ENCODE measurements at places on chromosomes 6 and 20.

DNA sequence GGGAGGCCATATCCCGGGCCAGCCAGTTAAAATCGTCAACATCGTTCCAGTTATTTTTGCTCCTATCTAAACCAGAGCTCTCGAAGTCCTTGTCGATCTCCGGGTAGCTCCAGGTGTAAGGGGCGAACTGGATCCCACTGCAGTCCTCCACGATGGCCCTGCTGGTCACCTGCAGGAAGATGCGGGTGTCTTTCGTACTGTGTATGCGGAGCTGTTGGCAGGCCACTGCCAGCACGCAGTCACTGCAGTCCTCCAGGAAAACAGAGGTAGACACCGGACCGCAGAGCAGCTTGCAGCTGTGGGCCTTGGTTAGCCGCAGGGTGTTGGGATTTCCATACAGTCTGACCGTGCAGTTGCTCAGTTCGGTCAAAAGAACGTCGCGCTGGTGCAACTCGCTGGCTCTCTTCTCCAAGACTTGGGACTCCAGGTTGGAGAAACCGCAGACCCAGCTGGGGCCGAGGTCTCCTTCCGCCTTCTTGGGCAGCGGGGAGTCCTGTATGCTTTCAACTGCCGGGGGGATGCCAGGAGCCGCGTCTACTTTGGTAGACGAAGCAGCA, 742 bp downstream of the TBCC start:
- DNase-seq, result peak; percentile 12

DNA sequence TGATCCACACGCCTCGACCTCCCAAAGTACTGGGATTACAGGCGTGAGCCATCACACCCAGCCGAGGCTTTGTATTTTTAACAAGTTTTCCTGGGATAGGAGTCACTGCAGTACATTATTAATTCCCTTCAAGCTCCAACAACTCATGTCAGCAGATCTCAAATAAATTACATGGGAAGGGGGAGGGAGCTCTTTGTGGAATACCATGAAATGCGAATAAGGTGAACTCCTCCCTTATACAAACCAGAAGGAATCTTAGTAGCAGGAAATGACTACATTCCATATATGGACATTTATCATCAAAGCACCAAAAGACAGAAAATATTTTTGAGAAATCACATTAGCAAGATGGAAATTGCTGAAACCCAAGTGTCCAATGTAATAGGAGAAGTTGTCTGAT, 2.9 kb downstream of the GSS start:
- DNase-seq, result no peak

DNA sequence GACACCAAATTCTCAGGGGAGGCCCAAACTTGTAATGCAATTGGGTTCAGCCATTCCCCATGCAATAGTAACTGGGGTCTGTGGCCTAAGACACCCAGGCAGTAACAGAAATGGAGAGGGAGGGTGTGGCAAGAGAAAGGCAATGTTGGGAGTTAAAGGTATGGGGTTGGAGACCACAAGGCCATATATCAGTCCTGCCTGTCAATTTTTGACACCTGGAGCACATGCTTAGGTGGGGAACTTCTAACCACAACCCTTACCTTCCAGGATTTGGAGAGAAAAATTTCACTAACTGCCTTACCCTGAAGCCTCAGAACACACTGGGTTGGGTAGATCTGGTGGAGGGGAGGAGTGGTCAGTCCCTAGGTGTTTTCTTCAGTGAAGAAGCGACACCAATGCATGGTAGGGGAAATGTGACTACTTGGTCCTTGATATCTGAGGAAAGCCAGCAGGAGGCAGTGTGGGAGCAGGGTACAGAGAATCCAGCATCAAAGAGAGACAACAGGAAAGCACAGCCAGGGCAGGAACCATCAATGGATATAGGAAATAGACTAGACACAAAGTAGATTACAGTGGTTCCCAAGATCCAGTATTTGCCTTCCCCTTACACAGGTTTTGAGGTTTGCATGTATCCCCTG, 6.8 kb upstream of the USP49 start:
- peak; percentile 70 for DNase-seq

DNA sequence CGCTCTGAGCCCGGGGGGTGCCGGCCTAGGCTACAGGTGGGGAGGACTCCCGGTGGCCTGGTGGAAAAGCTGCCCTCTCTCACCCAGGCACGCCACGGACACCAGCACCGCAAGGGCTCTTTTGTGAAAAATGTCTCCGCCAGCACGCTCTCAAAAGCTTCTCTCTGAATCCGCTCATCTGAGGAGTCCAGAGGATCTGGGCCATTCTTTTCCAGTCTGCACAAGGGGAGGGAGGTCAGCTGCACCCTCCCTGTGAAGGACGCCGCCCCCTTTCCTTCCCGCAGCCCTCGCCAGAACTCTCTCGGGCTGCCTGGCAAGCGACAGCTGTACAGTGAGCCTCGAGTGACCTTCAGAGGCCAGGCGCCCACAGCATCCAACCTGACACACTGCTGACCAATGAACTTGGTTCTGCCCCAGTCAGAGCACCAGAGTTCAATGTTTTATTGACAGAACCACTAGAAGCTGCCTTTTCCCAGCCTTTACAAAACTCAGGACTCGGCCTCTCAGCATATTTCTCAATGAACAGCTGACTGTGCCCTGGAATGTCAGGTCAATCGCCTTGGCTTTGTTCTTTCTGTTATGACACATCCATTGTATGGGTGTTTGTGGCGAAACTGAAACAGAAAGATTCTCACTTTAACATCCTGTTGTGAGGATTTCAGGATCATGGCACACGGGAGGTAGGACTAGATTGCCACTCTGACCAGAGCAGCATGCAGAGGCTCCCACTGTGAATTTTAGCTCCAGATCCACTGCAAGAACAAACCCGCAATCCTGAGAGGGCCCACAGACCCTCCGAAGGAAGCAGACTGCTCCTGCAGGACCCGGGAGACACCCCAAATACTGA, 26.7 kb downstream of the SERPINB9 start:
- no peak for DNase-seq

GRCh38 chr6:17130786-17131185, 28.9 kb downstream of the STMND1 start:
- DNase-seq, result no peak

DNA sequence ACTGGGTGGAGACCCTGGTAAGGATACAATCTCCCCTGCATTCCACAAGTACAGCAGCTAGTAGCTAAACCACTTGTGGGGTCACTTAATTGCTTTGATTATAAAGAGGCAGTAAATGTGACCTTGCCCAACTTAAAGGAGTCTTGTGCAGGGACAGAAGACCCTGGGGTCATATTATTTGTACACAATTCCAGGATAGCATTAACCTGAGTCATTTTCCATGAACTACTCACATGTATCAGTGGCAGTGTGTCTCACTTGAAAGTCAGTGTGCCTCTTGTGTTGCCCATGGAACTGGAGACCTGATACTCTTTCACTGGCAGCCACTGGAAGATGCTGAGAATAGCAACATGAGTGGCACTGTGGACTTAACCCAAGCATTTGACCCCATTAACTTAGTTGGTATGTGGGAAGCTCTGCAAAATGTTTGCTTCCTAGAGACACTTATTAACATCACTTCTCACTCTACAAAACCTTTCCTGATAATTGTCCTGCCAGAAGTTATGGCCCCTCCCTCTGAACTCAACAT, 28.9 kb downstream of the CLIC5 start:
- DNase-seq, result no peak

DNA sequence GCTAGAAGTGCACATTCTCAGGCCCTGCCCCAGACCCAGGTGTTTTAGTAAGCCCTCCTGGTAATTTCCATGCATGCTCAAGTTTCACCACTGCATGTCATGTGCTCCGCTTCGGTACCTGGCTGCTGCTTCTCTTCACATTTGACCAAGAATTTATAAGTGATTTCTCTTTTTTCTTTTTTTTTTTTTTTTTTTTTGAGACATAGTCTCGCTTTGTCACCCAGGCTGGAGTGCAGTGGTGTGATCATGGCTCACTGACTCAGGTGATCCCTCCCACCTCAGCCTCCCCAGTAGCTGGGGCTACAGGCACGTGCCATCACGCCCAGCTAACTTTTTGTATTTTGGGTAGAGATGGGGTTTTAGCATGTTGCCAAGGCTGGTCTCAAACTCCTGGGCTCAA, 16.0 kb downstream of the TM9SF4 start:
- DNase-seq, result no peak
